Posterior vena cava (tissue), 2 donors: ENCODE measurements at places on chromosomes 2 and 18. TPM values are rescaled to one million over a fixed set of nuclear protein-coding genes. Genes with fewer than 3 reads are reported as not detected.
A peak's percentile ranks its signal among the peaks of the same experiment; 100 is the strongest.

DNA sequence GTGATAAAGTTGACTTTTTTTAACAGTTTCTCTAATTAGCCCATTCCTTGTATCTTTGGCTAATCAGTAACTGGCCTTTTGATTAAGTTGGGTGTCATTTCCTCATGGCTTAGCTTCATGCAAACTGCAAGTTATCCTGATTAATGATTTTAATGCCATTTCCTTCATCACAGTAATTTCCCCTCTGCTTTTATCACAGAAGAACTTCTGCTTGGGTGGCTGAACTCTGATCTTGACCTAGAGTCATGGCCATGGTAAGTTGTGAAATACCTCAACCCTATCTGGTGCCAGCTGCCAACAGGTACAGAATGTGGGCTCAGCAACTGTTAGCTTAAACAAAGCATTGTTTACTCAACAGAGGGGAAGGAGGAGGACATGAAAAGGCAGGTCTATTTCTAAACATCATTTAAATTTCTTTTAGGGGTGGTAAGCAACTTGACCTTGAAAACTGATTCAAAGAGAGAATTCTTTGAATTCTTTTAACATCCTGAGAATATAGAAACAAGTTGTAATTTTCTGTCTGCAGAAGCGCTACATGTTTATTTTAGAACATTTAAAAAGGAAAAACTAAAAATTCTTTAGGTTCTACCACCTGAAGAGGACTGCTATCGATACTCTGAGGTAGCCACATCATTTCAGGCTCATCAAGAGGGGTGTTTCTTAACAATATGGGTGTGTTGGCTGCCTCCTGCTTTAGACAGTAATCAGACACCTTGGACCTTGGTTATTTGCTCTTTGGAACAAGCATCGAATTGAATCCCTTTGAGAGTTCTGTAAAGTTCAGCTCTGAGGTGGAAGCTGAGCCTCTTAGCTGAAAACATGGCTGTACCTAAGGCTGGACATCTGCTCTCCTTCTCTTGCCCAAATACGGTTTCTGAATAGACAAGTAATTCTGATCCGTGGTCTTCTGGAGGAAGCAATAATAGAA is 39.7 kb downstream of the ANXA4 start:
- no peak for DNase-seq

GRCh38 chr18:52657043-52657805 is 317.2 kb downstream of the DCC start:
- DNase-seq: no peak

GRCh38 chr2:66445076-66445924 is 10.4 kb downstream of the MEIS1 start:
- peak; percentile 78 for DNase-seq

DNA sequence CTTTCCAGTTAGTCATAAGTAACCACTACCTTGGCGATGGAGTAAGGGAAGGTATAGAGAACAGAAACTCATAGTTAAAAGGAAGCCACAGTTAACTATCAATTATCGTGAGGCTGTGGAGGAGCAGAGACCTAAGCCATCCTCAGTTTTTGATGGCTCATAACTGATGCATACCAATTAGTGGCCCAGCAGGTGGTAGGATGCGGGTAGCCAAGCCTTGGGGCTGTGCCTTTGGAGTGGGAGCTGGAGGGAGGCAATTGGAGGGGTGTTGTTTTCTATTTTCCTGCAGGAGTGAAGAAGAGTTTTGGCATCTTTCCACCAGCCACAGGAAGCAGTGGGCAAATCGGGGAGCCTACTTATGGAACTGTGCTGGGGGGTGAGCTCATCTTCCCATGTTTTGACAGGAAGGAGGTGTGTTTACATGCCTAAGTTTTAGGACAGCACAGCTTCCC is 194.8 kb downstream of the TPGS2 start:
- no peak for DNase-seq

Gene VWC2L
- not detected for total RNA-seq
